Cardiac septum (tissue), 1 donor: ENCODE measurements at places on chromosomes 12 and 14. TPM values are rescaled to one million over a fixed set of nuclear protein-coding genes. Genes with fewer than 3 reads are reported as not detected.

GRCh38 chr12:52867642-52868041 is 18.8 kb upstream of the KRT78 start:
- DNase-seq, result no peak

- DNase-seq, result no peak
These were observed 1313.5 kb upstream of the TMEM132C start for GRCh38 chr12:126953365-126953889.

- no peak for DNase-seq
These were observed 39.8 kb downstream of the NOPCHAP1 start for GRCh38 chr12:105025890-105026289.

- DNase-seq, result no peak
These were observed 10.8 kb downstream of the IRF2BPL start for GRCh38 chr14:77017666-77018065.

GRCh38 chr14:49920935-49921334 is 28.1 kb downstream of the ARF6 start:
- DNase-seq, result no peak

TMEM117 gene
- 7.5 TPM for total RNA-seq

- DNase-seq, result no peak
These were observed 2.9 kb downstream of the CLECL1 start for GRCh38 chr12:9730011-9730410.

PLEKHG7 gene
- total RNA-seq, result not detected

GRCh38 chr14:58060077-58060476 is 91.9 kb downstream of the ARMH4 start:
- DNase-seq, result no peak

DNA sequence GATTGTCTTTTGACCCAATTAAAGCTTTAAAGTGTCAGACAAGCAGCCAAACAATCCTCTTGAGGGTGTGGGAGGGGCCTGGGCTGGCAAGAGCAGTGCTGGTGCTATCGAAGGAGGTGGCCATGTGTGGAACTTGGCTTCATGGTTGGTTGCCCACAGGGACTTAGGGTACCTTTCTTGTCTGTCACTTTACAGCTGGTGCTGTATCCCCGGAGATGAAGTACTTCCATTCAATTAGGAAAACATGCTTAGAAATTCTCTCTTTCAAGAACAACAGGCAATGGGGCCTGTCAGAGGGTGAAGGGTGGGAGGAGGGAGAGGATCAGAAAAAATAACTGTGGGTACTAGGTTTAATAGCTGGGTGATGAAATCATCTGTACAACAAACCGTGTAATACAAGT is 86.5 kb downstream of the DAAM1 start:
- DNase-seq, result no peak
